ENCODE measurements at places on chromosomes 6 and 20.
A peak's percentile ranks its signal among the peaks of the same experiment; 100 is the strongest.

- DNase-seq: no peak
Observed at GRCh38 chr20:64076061-64076997, 3.0 kb downstream of the RGS19 start.

GRCh38 chr6:16719488-16719887 lies 41.8 kb downstream of the ATXN1 start:
- DNase-seq: no peak

GRCh38 chr20:16062661-16063581 lies 510.3 kb downstream of the KIF16B start:
- DNase-seq: no peak

DNA sequence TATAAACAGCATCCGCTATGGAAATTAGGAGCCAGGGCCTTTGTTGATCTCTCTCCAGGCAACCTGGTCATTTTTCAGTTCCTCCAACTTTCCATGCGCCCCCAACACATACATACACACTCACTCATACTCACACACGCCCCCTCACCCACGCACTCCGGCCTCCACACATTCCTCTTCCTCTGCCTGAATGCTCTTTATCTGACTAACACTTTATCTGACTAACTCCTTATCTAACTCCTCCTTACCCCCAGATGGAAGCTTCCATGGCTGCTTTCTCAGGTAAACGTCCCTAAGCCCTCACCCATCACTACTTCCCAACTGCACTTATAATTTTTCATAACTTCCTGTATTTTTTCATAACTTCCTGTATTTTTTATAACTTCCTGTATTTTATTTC lies 17.4 kb downstream of the CASS4 start:
- DNase-seq: peak; percentile 42

GRCh38 chr6:134111062-134111677 lies 58.7 kb upstream of the SLC2A12 start:
- peak; percentile 76 for DNase-seq

DNA sequence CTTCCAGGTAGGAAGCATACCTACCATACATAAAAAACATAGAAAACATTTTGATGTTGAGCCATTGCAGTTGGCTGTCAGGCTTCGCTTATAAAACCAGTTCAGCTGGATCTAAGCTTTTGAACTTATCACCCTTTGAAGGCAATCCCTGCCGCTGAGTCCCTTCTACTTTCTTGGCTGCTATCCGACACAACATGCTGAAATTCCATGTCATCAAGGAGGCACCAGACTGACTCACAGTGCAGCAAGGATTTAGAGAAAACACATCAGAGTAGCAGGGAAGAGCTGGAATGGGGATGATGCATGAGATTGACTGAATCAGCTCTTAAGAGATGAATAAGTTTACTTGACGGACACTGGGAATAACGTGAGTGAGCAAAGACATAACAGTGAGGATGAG lies 135.0 kb upstream of the MAN1A1 start:
- DNase-seq: no peak

DNA sequence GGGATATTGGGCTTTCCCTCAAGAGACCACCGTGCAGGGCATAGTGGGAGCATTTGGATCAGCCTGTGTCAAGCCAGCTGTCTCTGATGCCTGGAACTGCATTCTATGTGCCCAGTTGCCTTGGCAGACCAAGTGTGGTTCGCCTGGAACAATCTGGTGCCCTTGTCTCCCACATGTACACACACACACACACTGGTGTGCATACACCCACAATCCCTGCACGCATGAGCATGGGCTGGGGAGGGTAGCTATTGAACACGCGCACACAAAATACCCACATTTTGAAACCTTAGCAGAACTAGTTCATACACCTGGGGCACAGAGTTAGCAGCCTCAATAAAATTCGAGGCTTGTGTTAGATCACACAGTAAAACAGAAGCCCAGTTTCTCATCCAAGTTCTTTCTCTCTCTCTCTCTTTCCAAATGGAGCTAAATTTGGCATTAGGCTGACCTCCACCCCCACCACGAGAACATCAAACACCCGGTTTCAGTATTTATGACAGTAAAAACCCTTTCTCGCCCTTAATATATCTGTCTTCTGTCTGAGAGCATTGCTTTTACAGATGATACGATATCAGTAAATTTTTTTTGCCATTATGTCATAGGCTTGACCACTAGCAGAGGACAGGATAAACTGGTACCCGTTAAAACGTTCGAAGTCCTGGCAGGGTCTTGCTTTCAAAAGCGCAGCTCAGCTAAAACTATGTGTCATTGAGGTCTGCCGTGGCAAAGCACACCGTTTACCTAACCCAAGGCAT lies 18.2 kb upstream of the NFATC2 start:
- DNase-seq: no peak

Data from lung microvascular endothelial cell (primary cell).